ENCODE measurements at places on chromosomes 12 and 14. TPM values are rescaled to one million over a fixed set of nuclear protein-coding genes. Genes with fewer than 3 reads are reported as not detected.

The RNF10 gene
- 102 TPM for total RNA-seq

The ANKRD33 gene
- total RNA-seq: not detected

The LMNTD1 gene
- 2.5 TPM for total RNA-seq

The KCNC2 gene
- 23.2 TPM for total RNA-seq

The CCDC88C gene
- total RNA-seq: 8.8 TPM

The DAAM1 gene
- total RNA-seq: 32.9 TPM

The OVCH1 gene
- 1.6 TPM for total RNA-seq

The FGD6 gene
- total RNA-seq: 42.9 TPM

The PZP gene
- total RNA-seq: 0.39 TPM

The FAM177A1 gene
- 71.4 TPM for total RNA-seq

The SPTB gene
- total RNA-seq: 31.1 TPM

The AQP6 gene
- 2.1 TPM for total RNA-seq

The ZDHHC22 gene
- 11.5 TPM for total RNA-seq

The CD9 gene
- 275 TPM for total RNA-seq

The ALDH1L2 gene
- total RNA-seq: 13.2 TPM

The HIF1A gene
- total RNA-seq: 92.8 TPM

The RDH16 gene
- 0.55 TPM for total RNA-seq

The TAS2R9 gene
- total RNA-seq: 1.4 TPM

The ACVR1B gene
- total RNA-seq: 16.1 TPM

The CAPZA3 gene
- total RNA-seq: not detected

The HNF1A gene
- total RNA-seq: not detected

The KRT83 gene
- total RNA-seq: not detected

The CAPS2 gene
- total RNA-seq: 22.9 TPM

The GPR132 gene
- total RNA-seq: 1.3 TPM

The TRIM9 gene
- 52.9 TPM for total RNA-seq

The SYNJ2BP gene
- 35.6 TPM for total RNA-seq

The MEG3 gene
- total RNA-seq: 250 TPM

The DHRS2 gene
- total RNA-seq: 1.2 TPM

The POLR3B gene
- total RNA-seq: 20.3 TPM

The SLC22A17 gene
- total RNA-seq: 167 TPM

The LYSET gene
- total RNA-seq: 11.6 TPM

The NYNRIN gene
- 37.4 TPM for total RNA-seq

All from spinal cord (tissue), 10 donors.